HepG2 (cell line): ENCODE measurements at places on chromosomes 7 and 10. TPM values are rescaled to one million over a fixed set of nuclear protein-coding genes. Genes with fewer than 3 reads are reported as not detected.

DNA sequence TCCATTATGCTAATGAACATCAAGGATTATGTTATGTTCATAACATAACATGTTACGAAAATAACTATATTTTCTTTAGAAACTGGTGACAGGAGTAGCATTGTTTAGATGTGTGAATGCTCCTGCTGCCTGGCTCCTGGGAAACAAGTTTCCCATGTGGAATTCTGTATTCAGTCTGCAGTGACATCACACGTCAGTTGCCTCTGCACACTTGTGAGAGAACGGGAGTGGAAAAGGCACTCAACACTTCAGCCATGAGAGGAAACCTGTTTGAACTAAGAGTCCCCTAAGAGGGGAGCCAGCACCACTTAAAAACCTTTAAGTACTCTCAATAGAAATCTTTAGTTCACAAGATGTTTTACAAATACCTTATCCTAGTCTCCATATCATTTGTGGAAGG lies 140.3 kb upstream of the FAM20C start:
- H3K4me1 ChIP-seq: no peaks in the 10 kb centered on the region
- H3K4me3 ChIP-seq: no peak overlapping the region
- DNase-seq: no peak
- H3K27ac ChIP-seq: no peak overlapping the region
- H3K27me3 ChIP-seq: peaks cover 14% of the 10 kb centered on the region; the same call in 2 of the 3 replicates

The ST8SIA6 gene
- not detected in 2 replicates for total RNA-seq

DNA sequence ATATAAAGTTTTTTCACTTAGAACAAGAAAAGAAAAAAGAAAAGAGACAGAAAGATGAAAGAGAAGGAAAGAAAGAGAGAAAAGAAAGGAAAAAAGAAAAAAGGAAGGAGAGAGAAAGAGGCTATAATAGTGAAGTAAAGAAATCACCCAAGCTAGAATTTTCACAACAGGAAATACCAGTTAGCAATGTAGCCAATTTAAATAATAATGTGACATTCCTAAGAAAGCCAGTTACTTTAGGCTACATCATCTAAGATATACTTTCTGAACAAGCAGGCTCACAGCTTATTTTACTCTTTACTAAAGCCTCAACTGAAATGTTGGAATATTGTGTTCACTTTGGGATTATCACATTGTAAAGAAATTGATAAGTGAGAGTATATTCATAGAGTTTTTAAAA lies 53.6 kb downstream of the GPR37 start:
- H3K4me3 ChIP-seq: no peak overlapping the region
- no peaks in the 10 kb centered on the region for H3K4me1 ChIP-seq
- DNase-seq: no peak

The DYNC1I1 gene
- 0.08 TPM in 1 of 2 replicates, not detected in the other for total RNA-seq

- no peak for DNase-seq
- no peak overlapping the region for H3K4me3 ChIP-seq
- peaks cover 11% of the 10 kb centered on the region for H3K27me3 ChIP-seq
- H3K27ac ChIP-seq: no peak overlapping the region
Observed at GRCh38 chr10:132982301-132982989, 40.1 kb upstream of the CFAP46 start.

The GIMAP2 gene
- total RNA-seq: 1.4 and 2.2 TPM in 2 replicates

The POR gene
- total RNA-seq: 115 and 266 TPM in 2 replicates

The TMEM176B gene
- not detected in 2 replicates for total RNA-seq

DNA sequence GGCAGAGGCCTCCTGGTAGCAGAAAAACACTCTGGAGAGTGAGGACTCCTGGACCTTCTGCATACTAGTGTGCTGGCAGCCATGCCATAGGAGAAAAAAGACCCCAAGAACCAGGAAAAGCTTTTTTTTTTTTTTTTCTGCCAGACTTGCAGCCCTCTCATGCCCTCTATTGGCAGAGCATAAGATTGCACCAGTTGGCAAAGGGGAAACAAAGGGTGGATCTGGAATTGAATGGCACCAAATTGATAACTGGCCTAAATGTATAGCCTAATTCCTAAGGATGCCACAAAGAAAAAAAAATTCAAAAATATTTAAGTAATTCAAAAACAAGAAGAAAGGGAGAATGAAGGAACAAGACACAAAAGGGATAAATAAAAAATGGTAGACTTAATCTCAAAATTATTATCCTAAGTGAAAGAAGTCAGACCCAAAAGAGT lies 112.5 kb upstream of the GHITM start:
- H3K4me1 ChIP-seq: no peaks in the 10 kb centered on the region
- peak; percentile 10 for DNase-seq
- no peaks in the 10 kb centered on the region for H3K36me3 ChIP-seq
- H3K27me3 ChIP-seq: no peaks in the 10 kb centered on the region

The NXPH1 gene
- total RNA-seq: not detected in 2 replicates

The ZNF425 gene
- 0.97 and 1.1 TPM in 2 replicates for total RNA-seq

The ADCK2 gene
- total RNA-seq: 13.0 and 18.8 TPM in 2 replicates

The ECHS1 gene
- 195 and 233 TPM in 2 replicates for total RNA-seq

DNA sequence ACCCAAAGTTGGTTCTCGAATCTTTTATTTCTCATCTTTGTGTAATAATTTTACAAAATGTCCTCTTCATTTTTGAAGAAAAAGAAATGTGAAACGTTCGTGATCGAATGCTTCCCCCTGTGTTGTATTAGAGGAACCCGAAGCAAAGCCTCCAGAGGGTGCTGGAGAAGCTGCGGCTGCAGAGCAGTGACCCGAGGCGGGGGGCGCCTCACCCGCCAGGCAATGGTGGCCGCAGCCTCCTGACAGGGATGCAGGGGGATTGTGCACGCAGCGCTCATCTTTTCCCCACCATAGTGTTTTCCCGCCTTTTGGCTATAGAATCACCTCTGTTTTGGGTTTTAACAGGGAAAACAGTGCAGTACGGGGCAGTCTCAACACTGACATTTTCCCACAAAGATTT lies 307.5 kb upstream of the ANKRD30A start:
- DNase-seq: no peak
- H3K36me3 ChIP-seq: no peaks in the 10 kb centered on the region
- H3K27me3 ChIP-seq: no peaks in the 10 kb centered on the region
- H3K27ac ChIP-seq: no peak overlapping the region
- no peak overlapping the region for H3K4me3 ChIP-seq

GRCh38 chr7:88756802-88757201 lies 2.7 kb upstream of the ZNF804B start:
- no peaks in the 10 kb centered on the region for H3K36me3 ChIP-seq
- no peaks in the 10 kb centered on the region for H3K27me3 ChIP-seq
- DNase-seq: no peak
- H3K27ac ChIP-seq: no peak overlapping the region
- H3K4me1 ChIP-seq: no peaks in the 10 kb centered on the region

DNA sequence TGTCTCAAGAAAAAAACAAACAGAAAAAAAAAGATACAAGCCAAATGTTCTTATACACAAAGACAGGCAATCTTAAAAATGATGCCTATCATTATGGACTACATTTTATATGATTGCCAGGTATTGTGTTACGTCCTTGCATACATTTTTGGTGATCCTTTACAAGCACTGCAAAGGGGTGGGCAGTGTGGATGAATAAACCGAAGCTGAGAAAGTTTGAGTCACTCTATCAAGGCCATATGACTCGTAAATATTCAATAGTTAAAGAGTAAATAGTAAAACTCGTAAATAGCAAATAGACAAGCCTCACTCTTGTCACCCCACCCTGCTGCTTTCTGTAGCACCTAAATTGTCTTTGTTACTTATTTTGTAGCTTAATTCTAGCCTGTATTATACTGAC lies 326.2 kb downstream of the FRMD4A start:
- no peak for DNase-seq
- peaks cover 4% of the 10 kb centered on the region; the same call in 1 of the 2 replicates for H3K27me3 ChIP-seq
- no peak overlapping the region for H3K27ac ChIP-seq
- H3K4me1 ChIP-seq: no peaks in the 10 kb centered on the region
- no peaks in the 10 kb centered on the region for H3K36me3 ChIP-seq

The MACROH2A2 gene
- total RNA-seq: 41.6 and 43.1 TPM in 2 replicates

The LZTS2 gene
- total RNA-seq: 60.7 and 65.6 TPM in 2 replicates

DNA sequence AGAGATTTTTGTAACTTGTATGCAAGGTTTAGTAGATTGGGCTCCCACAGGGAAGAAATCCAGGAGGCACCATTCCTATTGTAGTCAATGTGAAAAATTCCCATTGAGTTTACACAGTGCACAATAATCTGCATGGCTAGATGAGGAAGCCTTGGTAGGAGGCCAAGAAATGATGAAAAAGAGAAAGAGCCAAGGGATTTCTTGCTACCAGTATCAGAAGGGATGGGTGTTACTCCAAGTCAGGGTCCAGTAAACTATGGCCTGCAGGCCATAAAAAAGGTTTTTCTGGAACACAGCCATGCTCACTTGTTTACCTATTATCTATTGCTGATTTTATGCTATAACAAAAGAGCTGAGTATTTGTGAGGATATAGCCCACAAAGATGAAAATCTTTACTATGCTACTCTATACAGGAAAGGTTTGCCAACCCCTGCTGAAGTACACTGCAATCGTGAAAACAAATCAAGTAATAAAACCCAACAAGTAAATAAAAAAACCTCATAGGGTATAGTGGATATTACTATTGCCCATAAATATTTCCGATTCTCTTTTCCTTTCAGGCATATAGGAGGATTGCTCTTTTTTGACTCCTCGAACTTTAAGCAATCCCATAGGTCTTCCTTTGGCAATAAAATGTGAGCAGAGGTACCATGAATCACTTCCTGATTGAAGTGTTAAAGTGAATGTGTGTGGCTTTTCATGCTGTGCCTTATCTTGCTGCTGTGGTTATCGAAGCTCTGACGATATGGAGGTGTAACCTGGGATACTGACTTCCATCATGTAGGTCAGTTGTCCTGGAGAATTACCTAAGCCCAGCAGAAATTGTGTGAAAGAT lies 256.3 kb upstream of the MAGI2 start:
- H3K27me3 ChIP-seq: no peaks in the 10 kb centered on the region
- H3K4me1 ChIP-seq: no peaks in the 10 kb centered on the region
- DNase-seq: no peak
- no peak overlapping the region for H3K27ac ChIP-seq
- no peaks in the 10 kb centered on the region for H3K36me3 ChIP-seq
- H3K4me3 ChIP-seq: no peak overlapping the region

The ZNF365 gene
- not detected in 2 replicates for total RNA-seq

DNA sequence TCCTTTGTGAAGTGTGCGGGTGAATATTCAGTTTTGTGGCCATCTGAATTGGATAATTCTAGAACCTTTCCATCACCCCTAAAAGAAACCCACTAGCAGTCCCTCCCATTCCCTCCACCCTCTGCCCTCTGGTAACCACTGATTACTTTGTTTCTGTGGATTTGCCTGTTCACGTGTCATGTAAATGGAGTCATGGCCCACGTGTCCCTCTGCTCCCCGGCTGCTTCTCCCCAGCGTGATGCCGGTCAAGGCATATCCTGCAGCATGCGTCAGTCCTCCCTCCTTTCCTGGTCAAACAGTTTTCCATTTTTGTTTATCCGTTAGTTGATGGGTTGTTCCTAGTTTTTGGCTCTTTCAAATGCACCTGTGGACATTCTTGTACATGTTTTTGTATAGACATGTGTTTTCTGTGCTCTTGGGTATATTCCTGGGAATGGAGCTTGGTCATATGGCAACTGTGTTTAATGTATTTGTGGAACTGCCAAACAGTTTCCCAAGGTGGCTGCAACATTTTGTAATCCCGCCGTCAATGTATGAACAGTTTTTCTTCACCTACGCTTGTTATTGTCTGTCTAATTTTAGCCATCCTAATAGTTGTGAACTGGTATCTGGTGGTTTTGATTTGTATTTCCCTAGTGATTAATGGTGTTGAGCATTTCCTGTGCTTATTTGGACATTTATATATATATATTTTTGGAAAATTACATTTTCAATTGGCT lies 22.4 kb downstream of the PPP2R2D start:
- DNase-seq: no peak
- no peaks in the 10 kb centered on the region for H3K27me3 ChIP-seq
- H3K4me1 ChIP-seq: peaks cover 26% of the 10 kb centered on the region; the same call in 1 of the 2 replicates
- 0 out of 3 replicates have a peak, but pooled peaks cover 2% of the 10 kb centered on the region for H3K36me3 ChIP-seq
- no peak overlapping the region for H3K4me3 ChIP-seq
- no peak overlapping the region for H3K27ac ChIP-seq

The SNCG gene
- total RNA-seq: 0.22 TPM in 1 of 2 replicates, not detected in the other

GRCh38 chr10:43868952-43869351 lies 220.3 kb upstream of the ZNF32 start:
- H3K4me3 ChIP-seq: no peak overlapping the region
- no peaks in the 10 kb centered on the region; the same call in 1 of the 2 replicates for H3K27me3 ChIP-seq
- no peak overlapping the region for H3K27ac ChIP-seq
- DNase-seq: no peak
- no peaks in the 10 kb centered on the region for H3K36me3 ChIP-seq

- H3K4me1 ChIP-seq: peaks cover 13% of the 10 kb centered on the region
- H3K4me3 ChIP-seq: no peak overlapping the region
Observed at GRCh38 chr10:12768156-12769100, 233.1 kb downstream of the CCDC3 start.

The ZNF239 gene
- total RNA-seq: not detected in 2 replicates

DNA sequence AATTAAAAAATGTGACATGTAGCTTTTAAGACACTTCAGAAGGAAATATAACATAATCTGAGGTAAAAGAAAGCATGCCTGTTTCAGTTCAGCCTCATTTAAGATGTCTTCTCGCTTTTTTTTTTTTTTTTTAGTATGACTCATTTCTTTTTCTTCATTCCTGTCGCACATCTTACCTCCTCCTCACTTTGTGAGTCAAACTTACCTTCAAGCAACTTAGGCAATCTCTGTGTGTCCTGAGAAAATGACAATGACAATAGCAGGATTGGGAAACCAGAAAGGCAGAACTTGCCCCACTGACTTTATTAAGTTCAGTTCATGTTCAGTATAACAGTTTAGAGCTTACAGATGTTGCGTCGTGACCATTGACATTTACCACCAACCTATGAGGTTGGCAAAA lies 7.7 kb downstream of the PTN start:
- no peaks in the 10 kb centered on the region for H3K27me3 ChIP-seq
- no peaks in the 10 kb centered on the region for H3K4me1 ChIP-seq
- no peaks in the 10 kb centered on the region for H3K36me3 ChIP-seq
- H3K27ac ChIP-seq: no peak overlapping the region
- H3K4me3 ChIP-seq: no peak overlapping the region
- DNase-seq: no peak

The EPHB4 gene
- total RNA-seq: 43.7 and 69.6 TPM in 2 replicates

DNA sequence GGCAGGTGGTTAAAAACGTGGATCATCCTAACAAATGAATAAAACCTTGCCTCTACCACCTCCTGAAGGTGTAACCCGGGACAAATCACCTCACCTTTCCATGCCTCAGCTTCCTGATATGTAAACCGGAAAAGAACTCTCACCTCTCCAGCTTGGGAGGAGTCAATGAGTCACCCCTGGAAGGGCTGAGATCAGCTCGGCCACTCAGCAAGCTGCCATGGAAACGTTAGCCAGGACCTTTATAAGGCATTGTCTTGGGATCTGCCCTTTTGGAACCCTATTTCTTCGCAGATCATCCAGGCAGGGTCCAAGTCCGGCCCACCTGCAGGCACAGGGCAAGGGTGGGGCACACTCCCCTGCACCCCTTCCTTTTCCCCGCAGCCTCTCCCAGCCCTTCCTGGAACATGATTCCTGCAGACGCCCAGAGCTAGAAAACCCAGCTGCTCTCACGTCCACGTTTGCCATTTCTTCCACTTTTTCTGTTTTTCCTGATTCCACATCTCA lies 81.6 kb upstream of the PFKP start:
- no peak for DNase-seq
- peaks cover 41% of the 10 kb centered on the region; the same call in 1 of the 3 replicates for H3K27me3 ChIP-seq

GRCh38 chr7:103683348-103683747 lies 237.3 kb upstream of the SLC26A5 start:
- H3K4me1 ChIP-seq: peaks cover 30% of the 10 kb centered on the region
- no peak for DNase-seq
- no peaks in the 10 kb centered on the region for H3K36me3 ChIP-seq
- no peak overlapping the region for H3K27ac ChIP-seq
- H3K4me3 ChIP-seq: no peak overlapping the region
- H3K27me3 ChIP-seq: no peaks in the 10 kb centered on the region

- no peak overlapping the region for H3K27ac ChIP-seq
- H3K4me3 ChIP-seq: no peak overlapping the region
- H3K27me3 ChIP-seq: no peaks in the 10 kb centered on the region
- DNase-seq: no peak
- no peaks in the 10 kb centered on the region for H3K4me1 ChIP-seq
- H3K36me3 ChIP-seq: no peaks in the 10 kb centered on the region
Observed at GRCh38 chr7:101666293-101666692, 37.2 kb upstream of the MYL10 start.

The SLC13A1 gene
- not detected in 2 replicates for total RNA-seq
